ENCODE measurements at places on chromosomes 13 and 19. TPM values are rescaled to one million over a fixed set of nuclear protein-coding genes. Genes with fewer than 3 reads are reported as not detected.
A peak's percentile ranks its signal among the peaks of the same experiment; 100 is the strongest.

ZNF578 gene
- polyA plus RNA-seq = 0.85 TPM

RYR1 gene
- 0.32 TPM for polyA plus RNA-seq

SELENOV gene
- polyA plus RNA-seq = not detected

KRTDAP gene
- polyA plus RNA-seq = not detected

PGLYRP2 gene
- not detected for polyA plus RNA-seq

MCEMP1 gene
- polyA plus RNA-seq = 23.7 TPM

GRCh38 chr19:3434630-3435553 lies 45.4 kb downstream of the SMIM24 start:
- peak; percentile 99 for DNase-seq
- peak overlapping the region; percentile 75 for H3K4me3 ChIP-seq
- H3K4me1 ChIP-seq = peaks cover 51% of the 10 kb centered on the region
- H3K27me3 ChIP-seq = no peaks in the 10 kb centered on the region
- H3K27ac ChIP-seq = peak overlapping the region; percentile 90
- peaks cover 78% of the 10 kb centered on the region for H3K36me3 ChIP-seq

DNA sequence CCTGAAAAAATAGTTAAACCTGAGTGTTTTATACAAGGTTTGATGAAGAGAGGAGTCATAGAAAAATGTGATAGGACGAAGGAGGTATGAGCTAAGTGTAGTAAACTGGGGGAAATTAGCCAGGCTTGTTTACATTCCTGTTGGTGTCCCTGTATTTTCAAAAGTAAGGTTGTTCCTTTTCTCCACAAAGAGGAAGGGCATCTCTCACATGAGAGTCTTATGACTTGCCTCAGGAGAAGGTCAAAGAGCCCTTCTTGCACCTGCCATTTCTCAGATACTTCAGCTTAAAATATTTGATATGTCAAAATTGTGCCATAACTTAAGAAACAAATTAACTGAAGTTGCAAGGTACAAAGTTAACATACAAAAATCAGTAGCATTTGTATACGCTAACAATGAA lies 3.6 kb upstream of the N4BP2L2 start:
- no peaks in the 10 kb centered on the region for H3K27me3 ChIP-seq
- DNase-seq = no peak
- H3K4me1 ChIP-seq = peaks cover 12% of the 10 kb centered on the region
- no peak overlapping the region for H3K4me3 ChIP-seq
- H3K27ac ChIP-seq = no peak overlapping the region
- no peaks in the 10 kb centered on the region for H3K36me3 ChIP-seq

DNA sequence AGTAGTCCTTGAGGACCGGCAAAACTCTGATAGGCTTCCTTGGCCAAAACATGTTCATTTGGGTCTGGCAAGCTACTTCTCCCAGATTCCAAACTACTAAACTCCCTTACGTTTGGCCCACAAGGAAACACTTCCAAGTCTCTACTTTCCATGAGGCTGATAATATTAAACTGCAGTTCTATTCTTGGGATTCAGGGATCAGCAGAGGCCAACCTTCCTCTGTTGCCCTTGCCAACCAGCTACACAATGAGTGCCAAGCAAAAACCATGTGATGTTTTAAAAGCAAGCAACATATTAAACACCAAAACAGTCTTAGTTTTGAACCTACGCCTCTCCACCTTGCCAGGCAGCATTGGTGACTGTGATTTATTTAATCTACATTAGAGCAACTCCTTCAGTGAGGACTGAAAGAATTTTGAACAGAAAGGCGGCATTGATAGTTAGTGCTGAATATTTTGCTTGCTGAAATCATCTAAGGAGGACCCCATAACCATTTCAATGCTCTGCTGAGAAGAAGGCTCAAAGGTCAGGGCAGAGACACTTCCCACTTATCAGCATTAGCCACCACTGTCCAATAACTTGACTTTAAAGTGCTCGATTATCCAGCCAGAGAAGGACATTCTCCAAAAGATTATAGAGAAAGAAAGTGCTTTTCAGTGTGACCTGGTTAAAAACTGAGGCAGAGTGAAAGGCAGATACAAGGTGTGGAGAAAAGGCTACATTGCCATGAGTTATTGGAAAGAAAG lies 287.1 kb downstream of the TBC1D4 start:
- H3K27me3 ChIP-seq = no peaks in the 10 kb centered on the region
- no peak for DNase-seq
- no peaks in the 10 kb centered on the region for H3K36me3 ChIP-seq
- H3K4me1 ChIP-seq = peaks cover 4% of the 10 kb centered on the region

- H3K27ac ChIP-seq = no peak overlapping the region
- no peaks in the 10 kb centered on the region for H3K27me3 ChIP-seq
- H3K4me3 ChIP-seq = no peak overlapping the region
- H3K4me1 ChIP-seq = no peaks in the 10 kb centered on the region
These were observed 576.5 kb upstream of the ARGLU1 start for GRCh38 chr13:107144432-107144831.

GRCh38 chr13:40352380-40352778 lies 314.1 kb downstream of the FOXO1 start:
- peak overlapping the region; percentile 68 for H3K27ac ChIP-seq
- no peak overlapping the region for H3K4me3 ChIP-seq
- no peaks in the 10 kb centered on the region for H3K27me3 ChIP-seq
- no peak for DNase-seq
- no peaks in the 10 kb centered on the region for H3K36me3 ChIP-seq
- H3K4me1 ChIP-seq = peaks cover 25% of the 10 kb centered on the region

GRCh38 chr13:31945202-31945961 lies 86.2 kb upstream of the FRY start:
- H3K27me3 ChIP-seq = no peaks in the 10 kb centered on the region
- no peak overlapping the region for H3K27ac ChIP-seq
- no peak for DNase-seq
- no peak overlapping the region for H3K4me3 ChIP-seq
- peaks cover 6% of the 10 kb centered on the region for H3K4me1 ChIP-seq
- no peaks in the 10 kb centered on the region for H3K36me3 ChIP-seq

- no peak overlapping the region for H3K27ac ChIP-seq
- no peaks in the 10 kb centered on the region for H3K36me3 ChIP-seq
- H3K4me1 ChIP-seq = no peaks in the 10 kb centered on the region
- no peaks in the 10 kb centered on the region for H3K27me3 ChIP-seq
These were observed 87.1 kb upstream of the FNDC3A start for GRCh38 chr13:48888613-48889012.

GRCh38 chr19:3360421-3361383 lies 5.7 kb upstream of the NFIC start:
- peak; percentile 93 for DNase-seq
- H3K36me3 ChIP-seq = no peaks in the 10 kb centered on the region
- peak overlapping the region; percentile 74 for H3K27ac ChIP-seq
- peaks cover 65% of the 10 kb centered on the region for H3K4me1 ChIP-seq

DNA sequence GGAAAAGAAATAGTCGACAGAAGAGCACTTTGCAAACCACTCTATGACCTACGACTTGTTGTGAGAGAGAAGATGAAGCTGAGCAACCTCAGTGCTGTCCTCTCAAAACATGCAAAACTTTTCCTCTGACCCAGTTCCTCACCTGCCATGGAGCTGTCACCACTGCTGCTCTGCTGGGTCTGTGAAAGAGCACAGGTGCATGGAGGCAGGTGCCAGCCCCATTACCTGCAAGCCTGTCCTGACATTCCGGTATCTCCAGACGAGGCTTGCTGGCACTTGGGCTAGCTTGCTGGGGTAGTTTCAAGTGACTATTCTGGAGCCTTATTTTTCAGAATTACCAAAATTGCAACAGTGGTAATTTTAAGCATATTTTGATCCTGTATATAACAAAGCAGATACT lies 49.5 kb upstream of the RFXAP start:
- H3K4me3 ChIP-seq = no peak overlapping the region
- H3K27me3 ChIP-seq = no peaks in the 10 kb centered on the region
- H3K27ac ChIP-seq = no peak overlapping the region
- H3K4me1 ChIP-seq = no peaks in the 10 kb centered on the region
- no peaks in the 10 kb centered on the region for H3K36me3 ChIP-seq

- no peaks in the 10 kb centered on the region for H3K27me3 ChIP-seq
- peaks cover 16% of the 10 kb centered on the region for H3K36me3 ChIP-seq
- H3K4me3 ChIP-seq = no peak overlapping the region
- H3K27ac ChIP-seq = no peak overlapping the region
These were observed 12.5 kb downstream of the ANKRD10 start for GRCh38 chr13:110902370-110902769.

DNA sequence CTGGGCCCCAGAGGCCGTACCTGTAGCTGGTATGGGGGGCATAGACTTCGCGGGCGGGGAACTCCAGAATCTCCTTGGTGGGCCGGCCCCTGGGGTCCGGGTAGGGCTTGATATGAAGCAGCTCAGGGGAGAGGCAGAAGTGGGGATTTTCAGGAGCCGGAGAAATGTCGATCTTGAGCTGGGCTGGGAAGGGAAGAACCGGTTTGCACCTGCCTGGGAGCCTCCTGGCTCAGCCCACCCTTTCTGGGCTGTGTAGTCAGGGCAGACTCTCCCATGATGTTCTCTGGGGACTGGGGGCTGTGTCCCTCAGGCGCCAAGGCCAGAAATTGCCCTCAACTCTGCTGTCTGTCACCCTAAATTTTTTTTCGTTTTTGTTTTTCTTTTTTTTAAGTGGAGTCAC lies 2.6 kb downstream of the ANGPTL8 start:
- no peak overlapping the region for H3K27ac ChIP-seq
- H3K36me3 ChIP-seq = no peaks in the 10 kb centered on the region
- no peak for DNase-seq
- H3K4me1 ChIP-seq = no peaks in the 10 kb centered on the region

DNA sequence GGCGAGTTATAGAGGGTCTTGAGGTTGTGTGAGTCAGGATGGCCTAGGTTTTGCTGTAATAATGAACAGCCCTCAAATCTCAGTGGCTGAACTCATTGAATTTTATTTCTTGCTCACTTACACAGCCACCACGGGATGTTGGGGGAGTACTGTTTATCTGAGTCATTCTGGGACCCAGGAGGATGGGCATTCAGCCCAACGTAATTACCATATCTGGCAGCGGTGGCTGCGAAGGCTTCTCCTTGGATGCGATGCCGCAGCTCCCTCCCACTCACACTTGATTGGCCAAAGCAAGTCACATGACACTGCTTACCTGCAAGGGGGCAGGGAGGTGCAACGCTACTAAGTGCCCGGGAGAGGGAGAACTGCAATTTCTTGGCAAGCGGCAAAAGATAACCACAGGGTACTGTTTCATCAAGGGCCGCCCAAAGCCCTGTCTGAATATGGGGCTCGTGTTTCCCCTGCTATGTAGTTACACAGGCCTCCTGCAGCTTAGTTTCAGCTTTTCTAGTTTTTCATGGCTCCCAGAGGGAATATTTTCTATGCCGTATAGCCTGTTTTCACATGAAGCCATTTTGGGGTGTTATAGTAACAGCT lies 19.9 kb downstream of the ZSWIM9 start:
- peaks cover 40% of the 10 kb centered on the region for H3K36me3 ChIP-seq
- DNase-seq = no peak
- no peaks in the 10 kb centered on the region for H3K27me3 ChIP-seq
- H3K4me1 ChIP-seq = peaks cover 14% of the 10 kb centered on the region

GRCh38 chr13:46181840-46182490 lies at the start of gene LCP1:
TSS of gene LCP1 (minus strand) at chr13:46182177. CDS start at chr13:46159662, 22,515 bp downstream.
- H3K27ac ChIP-seq = peak within 1 kb of the TSS; percentile 87
- peak; percentile 87 for DNase-seq
- H3K4me3 ChIP-seq = peak within 1 kb of the TSS; percentile 50
- H3K36me3 ChIP-seq = no peaks in the 10 kb centered on the region
- no peaks in the 10 kb centered on the region for H3K27me3 ChIP-seq

- H3K4me1 ChIP-seq = peaks cover 21% of the 10 kb centered on the region
- no peak overlapping the region for H3K27ac ChIP-seq
- H3K4me3 ChIP-seq = no peak overlapping the region
- no peaks in the 10 kb centered on the region for H3K27me3 ChIP-seq
- no peak for DNase-seq
These were observed 28.7 kb upstream of the F2RL3 start for GRCh38 chr19:16860118-16860517.

- H3K27me3 ChIP-seq = no peaks in the 10 kb centered on the region
- H3K27ac ChIP-seq = no peak overlapping the region
- H3K36me3 ChIP-seq = no peaks in the 10 kb centered on the region
- H3K4me1 ChIP-seq = no peaks in the 10 kb centered on the region
- no peak overlapping the region for H3K4me3 ChIP-seq
These were observed 58.8 kb upstream of the ABCC4 start for GRCh38 chr13:95360052-95360451.

- no peak overlapping the region for H3K4me3 ChIP-seq
- no peaks in the 10 kb centered on the region for H3K4me1 ChIP-seq
- no peak for DNase-seq
- H3K36me3 ChIP-seq = no peaks in the 10 kb centered on the region
- H3K27ac ChIP-seq = no peak overlapping the region
These were observed 28.7 kb upstream of the KCTD15 start for GRCh38 chr19:33767898-33768413.

DNA sequence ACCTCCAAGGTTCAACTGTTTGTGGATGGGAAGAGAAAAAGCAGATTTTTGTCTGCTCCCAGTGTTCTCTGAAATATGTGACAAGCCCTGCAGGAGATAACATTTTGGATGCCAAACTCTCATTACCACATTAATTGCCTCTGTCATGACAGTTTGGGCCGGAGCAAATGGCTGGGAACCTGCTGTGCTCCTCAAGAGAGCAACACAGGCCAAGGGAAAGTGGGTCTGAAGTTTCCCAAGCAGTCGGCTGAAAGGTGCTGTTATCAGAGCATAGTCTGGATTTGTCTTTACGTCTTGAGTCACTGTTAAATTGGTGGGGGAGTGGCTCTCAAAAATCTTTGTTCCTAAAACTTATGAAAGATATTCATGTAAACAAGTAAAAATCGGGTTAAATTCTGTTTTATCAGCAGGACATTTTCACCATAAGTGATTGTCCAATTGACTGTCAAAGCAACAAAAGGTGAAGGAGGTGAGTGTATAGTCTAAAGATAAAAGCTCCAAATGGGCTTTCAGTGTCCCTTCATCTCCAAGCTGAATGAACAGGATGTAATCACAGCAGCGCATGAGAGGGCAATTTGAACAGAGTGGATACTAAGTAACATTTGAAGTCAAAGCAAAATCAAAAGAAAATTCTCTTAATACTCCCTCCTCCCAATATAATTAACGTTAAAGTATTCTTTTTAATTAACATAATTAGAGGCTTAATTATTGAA lies 844.8 kb downstream of the PCDH17 start:
- no peak overlapping the region for H3K4me3 ChIP-seq
- H3K27ac ChIP-seq = no peak overlapping the region
- no peaks in the 10 kb centered on the region for H3K36me3 ChIP-seq
- no peaks in the 10 kb centered on the region for H3K27me3 ChIP-seq
- no peaks in the 10 kb centered on the region for H3K4me1 ChIP-seq

GRCh38 chr19:30227012-30227621 lies 145.1 kb upstream of the ZNF536 start:
- H3K27ac ChIP-seq = peak overlapping the region; percentile 75
- H3K4me1 ChIP-seq = peaks cover 68% of the 10 kb centered on the region
- H3K4me3 ChIP-seq = peak overlapping the region; percentile 32
- H3K27me3 ChIP-seq = peaks cover 93% of the 10 kb centered on the region

All from spleen (tissue), 13 donors.